ENCODE measurements at places on chromosomes 3 and 15.
A peak's percentile ranks its signal among the peaks of the same experiment; 100 is the strongest.

- ATAC-seq = peak; percentile 5
Measured at GRCh38 chr3:49723296-49723627, 489 bp downstream of the GMPPB start.

- no peak for ATAC-seq
Measured at GRCh38 chr3:33032938-33033337, 64.0 kb downstream of the GLB1 start.

DNA sequence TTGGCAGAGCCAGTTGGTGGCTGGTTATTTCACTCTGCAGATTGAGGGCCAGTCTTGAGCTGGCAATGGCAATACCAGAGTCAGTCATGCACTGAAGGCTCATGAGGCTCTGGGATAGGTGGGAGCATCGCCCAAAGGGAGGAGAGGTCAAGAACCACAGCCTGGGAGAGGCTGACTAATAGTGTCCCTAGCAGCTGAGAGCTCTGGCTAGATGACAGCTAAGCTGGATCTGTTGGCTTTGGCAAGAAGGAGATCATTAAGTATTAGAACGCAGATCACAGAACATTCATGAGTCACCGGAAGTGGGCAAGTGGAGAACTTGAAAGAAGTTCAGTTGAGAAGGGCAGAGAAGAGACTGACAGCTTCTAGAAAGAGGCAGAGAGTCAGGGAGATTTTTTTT, 521.1 kb downstream of the NR2F2 start:
- no peak for ATAC-seq

GRCh38 chr15:53453253-53454105, 306.0 kb downstream of the WDR72 start:
- ATAC-seq = no peak

GRCh38 chr15:77024273-77025082, 29.6 kb downstream of the PSTPIP1 start:
- peak; percentile 61 for ATAC-seq

GRCh38 chr3:194259982-194260766, 91.0 kb downstream of the CPN2 start:
- no peak for ATAC-seq

GRCh38 chr15:52706091-52706490, 26.9 kb upstream of the ATOSA start:
- no peak for ATAC-seq

DNA sequence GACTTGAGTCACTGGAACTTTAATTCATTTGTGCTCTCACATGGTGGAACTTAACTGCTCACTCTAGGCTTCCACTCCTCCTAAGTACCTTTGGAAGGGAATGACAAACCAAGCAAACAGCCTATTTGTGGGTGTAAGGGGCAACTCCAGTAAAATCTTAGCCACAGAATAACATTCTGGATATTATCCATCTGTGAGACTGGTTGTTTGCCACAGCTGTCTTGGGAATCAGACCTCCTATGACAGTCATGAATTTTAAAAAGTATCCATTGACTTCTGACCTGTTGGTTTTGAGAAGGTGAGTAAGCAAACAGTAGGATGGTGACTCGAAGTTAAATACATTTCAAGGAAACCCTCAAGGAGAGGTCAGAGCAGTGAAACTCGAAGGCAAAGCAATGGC, 147.3 kb upstream of the CDIN1 start:
- ATAC-seq = no peak

- peak; percentile 71 for ATAC-seq
Measured at GRCh38 chr3:40580494-40581091, 55.8 kb downstream of the ZNF621 start.

DNA sequence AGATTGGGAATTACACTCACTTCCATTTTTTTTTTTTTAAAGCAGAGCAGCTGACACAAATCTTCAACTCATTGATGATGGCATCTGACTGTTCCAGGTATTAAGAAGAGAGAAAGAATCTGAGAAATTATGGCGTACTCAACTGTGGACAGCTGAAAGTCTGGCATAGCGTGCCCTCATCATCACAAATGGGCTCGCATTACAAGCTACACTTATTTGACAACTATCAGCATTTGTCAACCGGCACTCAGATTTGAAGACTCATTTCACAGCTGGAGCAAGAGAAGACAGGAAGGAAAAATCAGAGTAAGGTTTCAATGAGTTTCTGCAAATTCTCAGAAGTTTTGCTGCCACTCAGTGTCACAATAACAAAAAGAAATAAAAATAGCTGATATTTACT, 235.9 kb downstream of the ATP8B4 start:
- ATAC-seq = no peak

- no peak for ATAC-seq
Measured at GRCh38 chr3:128007033-128007424, 45.2 kb upstream of the SEC61A1 start.

- peak; percentile 67 for ATAC-seq
Measured at GRCh38 chr3:40309925-40310695, 603 bp downstream of the EIF1B start.

DNA sequence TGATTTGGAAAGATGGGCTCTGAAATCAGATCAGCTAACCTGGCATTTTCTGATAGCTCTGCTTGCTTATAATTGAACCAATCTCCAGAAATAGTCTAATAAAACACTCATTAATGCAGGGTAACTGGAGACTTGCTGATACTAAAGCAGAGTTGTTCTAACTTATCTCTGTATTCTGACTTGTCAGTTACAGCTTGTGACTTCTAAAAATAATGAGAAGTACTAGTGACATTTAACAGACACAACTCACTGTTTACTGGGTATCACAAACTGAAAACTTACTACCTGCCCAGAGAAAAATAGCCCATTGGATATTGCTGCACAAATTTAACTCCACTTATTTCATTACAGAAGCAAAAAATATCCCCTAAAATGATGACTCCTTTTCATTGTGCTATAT, 24.0 kb upstream of the TRPM7 start:
- no peak for ATAC-seq

DNA sequence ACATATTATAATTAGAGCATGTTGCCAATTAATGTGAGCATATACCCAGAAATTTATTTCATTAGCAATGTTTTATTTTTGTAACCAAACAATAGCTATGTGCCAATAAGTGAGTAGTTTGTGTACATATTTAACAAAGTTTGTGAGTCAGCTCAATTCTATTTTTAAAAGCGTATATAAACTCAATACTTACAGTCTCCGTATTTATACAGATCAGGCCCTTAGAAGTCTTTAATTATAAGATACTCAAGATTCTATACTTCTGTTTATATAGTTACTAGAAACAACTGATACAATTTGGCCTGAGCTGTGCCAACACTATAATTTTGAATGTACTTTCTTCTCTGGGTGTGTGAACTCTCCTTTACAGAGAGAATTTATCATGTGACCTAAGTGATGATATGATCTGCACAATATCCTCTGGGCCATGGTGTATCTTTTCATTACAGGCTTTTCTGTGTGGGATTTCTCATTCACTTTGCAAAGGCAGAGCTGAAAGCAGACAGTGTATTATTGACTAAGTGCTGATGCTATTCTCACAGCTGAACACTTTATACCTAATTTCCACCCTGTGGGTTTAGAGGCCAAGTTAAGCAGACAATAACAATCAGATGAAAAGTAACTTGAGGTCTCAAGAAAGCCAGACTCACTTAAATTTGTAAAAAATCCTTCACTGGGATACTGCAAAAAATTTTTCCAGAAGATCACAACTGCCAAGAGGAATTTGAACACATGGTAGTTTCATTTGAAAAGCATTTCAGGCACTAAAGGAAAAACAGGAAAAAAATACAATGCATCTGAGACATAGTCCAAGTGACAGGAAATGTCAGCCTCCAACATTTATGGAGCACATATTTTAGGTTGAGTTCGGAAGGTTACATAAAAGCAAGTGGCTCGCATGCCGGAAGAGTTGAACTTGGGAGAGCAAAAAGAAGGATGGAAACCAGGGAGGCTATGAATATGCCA, 277.9 kb upstream of the SEMA6D start:
- ATAC-seq = no peak

GRCh38 chr15:57708047-57708446, 1.5 kb downstream of the POLR2M start:
- no peak for ATAC-seq

DNA sequence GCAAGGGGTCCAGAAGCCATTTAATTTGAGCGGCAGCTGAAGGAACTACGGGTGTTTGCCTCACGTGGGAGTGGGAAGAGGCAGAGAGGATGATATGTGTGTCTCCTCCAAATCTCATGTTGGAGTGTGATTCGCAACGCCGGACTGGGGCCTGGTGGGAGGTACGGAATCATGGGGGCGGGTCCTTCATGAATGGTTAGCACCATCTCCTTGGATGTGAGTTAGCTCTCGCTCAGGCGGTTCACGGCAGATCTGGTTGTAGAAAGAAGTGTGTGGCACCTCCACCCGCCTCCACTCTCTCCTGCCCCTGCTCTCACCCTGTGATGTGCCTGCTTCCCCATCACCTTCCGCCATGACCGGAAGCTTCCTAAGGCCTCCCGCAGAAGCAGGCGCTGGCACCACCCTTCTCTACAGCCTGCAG, 25.4 kb downstream of the XXYLT1 start:
- no peak for ATAC-seq

GRCh38 chr3:125033135-125033534, 22.7 kb downstream of the HEG1 start:
- no peak for ATAC-seq

- ATAC-seq = no peak
Measured at GRCh38 chr15:68666120-68666811, 87.5 kb downstream of the CORO2B start.

- no peak for ATAC-seq
Measured at GRCh38 chr3:190086191-190086590, 34.5 kb downstream of the P3H2 start.

DNA sequence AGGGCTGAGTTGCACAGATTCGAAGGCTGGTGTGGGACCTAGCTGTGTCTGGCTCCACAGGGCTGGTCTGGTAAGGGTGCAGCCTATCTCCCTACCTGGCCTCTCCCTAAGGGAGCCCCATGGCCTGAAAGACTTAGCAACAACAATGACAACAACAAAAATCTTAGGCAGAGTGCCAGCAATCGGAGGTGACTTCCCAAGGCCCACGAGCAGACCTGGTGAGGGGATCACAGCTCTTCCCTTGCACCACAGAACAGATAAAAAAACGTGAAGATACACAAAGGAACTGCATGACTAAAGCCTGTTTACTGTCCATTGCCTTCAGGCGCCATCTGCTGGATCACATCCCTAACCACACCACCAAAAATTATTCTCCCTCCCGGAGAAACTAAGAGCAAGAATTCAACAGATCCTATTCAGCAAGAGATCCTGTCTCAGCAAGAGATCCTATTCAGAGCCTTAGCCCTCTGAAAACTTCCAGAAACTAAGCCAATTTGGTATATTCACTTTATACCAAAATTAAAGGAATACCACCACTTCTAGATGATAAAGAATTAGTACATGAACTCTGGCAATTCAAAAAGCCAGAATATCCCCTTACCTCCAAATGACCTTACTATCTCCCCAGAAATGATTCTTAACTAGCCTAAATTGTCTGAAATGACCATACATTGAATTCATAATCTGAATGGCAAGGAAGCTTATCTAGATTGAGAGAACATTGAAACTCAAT, 24.1 kb upstream of the OR5K4 start:
- ATAC-seq = peak; percentile 56

DNA sequence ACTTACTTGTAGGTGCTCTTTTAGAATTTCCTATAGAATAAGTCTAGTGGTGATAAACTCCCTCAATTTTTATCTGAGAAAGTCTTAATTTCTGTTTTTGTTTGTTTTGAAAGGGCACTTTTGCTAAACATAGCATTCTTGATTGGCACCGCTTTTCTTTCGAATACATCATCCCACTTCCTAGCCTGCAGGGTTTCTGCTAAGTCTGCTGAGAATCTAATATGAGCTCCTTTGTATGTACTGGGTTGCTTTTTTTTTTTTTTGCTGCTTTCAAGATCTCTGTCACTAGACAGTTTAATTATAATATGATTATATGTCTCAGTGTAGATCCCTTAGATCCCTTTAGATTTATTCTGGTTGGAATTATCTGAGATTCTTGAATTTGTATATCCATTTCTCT, 21.5 kb downstream of the PFN2 start:
- ATAC-seq = no peak

GRCh38 chr3:117647435-117647834, 937.9 kb downstream of the TUSC7 start:
- ATAC-seq = no peak

DNA sequence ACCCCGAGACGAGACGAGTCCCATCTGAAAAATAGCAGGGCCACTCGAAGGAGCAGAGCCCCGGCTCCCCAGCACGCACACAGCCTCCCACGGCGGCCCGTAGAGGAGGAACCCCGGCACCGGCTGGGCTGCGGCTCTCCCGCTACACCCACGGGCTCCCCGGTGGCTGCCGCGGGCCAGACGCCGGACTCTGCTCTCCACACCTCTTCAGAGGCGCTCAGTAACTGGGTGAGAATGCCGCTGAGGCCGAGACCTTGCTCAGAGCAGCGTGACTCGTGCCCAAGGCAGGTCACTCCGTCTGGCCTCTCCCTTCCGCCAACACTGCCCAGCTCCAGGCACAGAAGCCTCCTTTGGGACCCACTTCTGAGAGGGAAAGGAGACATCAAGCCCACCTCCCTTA, 34.4 kb downstream of the TNK2 start:
- no peak for ATAC-seq

GRCh38 chr15:76533995-76534394, 197.4 kb downstream of the ISL2 start:
- no peak for ATAC-seq

DNA sequence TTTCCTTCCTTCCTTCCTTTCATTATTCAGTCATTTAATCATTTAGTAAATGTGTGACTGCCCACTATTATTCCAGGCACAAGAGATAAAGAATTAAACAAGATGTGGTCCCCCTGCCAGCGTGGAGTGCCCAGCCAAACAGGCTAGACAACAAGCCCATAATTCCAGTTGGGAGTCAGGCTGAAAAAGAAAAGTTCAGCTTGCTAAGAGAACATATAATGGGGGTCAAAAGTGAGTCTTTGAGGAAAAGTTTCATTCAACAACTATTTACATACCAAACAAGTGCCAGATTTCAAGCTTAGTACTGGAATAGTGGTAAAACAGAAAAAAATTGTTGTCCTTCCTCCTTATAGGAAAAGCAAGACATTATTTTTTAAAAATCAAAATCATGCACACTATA, 523.7 kb downstream of the TAFA4 start:
- no peak for ATAC-seq

- ATAC-seq = peak; percentile 78
Measured at GRCh38 chr3:186849374-186849975, 7.0 kb downstream of the ADIPOQ start.

DNA sequence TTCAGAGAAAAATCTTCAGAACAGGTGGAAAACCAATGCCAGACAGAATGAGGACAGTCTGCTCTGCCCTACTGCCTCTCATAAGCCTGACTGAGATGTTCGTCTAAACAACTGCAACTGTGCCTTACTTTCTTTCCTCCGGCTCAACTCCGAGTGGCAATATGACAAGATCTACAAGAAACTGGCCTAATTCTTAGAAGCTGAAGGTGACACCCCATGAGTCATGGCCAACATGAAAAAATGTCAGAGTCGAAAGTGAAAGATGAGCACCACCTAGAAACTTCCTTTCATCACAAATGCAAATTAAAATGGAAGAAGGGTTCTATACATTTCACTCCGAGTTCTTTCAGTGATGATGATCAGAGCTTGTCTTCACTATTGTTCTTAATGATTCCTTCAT, 12.9 kb downstream of the PCYT1A start:
- ATAC-seq = peak; percentile 94

GRCh38 chr3:15050405-15051092, 14.6 kb downstream of the MRPS25 start:
- peak; percentile 97 for ATAC-seq

GRCh38 chr15:95883064-95883463, 447.4 kb upstream of the NR2F2 start:
- ATAC-seq = no peak

Data from stimulated activated memory B cell treated with anti-CD40 and anti-IgM and Interleukin-4, amounts not matched to agents 10 μg/mL and 1 μg/mL and 100 μg/mL, for 72 hours (primary cell).